Activated CD4-positive, alpha-beta T cell treated with anti-CD3 and anti-CD28 coated beads for 4 hours (primary cell): ENCODE measurements at places on chromosomes 4 and X.

- no peak for DNase-seq
Measured at GRCh38 chr4:81634165-81634564, 162.5 kb upstream of the RASGEF1B start.

GRCh38 chr4:20506827-20507226 lies 193.4 kb upstream of the PACRGL start:
- no peak for DNase-seq

GRCh38 chr4:139682741-139683151 lies 17.1 kb downstream of the MGST2 start:
- DNase-seq, result no peak

DNA sequence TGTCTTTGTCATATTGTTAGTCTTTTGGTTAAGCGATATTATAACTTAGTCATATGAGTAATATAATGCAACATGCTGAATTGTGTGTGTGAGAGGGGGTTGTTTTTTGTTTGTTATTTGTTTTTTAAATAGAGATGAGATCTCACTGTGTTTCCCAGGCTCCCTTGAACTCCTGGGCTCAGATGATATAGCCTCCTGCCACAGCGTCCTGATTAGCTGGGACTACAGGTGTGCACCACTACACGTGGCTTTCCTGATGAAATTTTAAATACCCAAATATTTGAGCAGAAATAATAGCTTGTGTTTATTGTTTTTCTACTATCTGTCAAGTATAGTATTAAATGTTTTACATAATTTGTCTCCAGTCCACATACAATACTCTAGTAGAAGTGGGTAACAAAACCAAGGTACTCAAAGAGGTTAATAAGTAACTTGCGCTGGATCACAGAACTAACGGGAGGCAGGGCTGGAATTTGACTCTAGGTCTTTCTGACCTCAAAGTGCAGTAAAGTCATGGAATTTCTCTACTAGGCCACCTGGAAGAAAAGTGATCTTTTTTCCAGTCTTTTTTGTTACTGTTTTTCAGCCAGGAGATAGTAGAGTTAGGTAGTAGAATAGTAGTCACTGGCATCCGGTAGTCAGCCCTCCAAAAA lies 47.8 kb downstream of the CLCN3 start:
- DNase-seq, result no peak

GRCh38 chr4:59387759-59388758 lies 1812.1 kb upstream of the ADGRL3 start:
- no peak for DNase-seq
